Panc1 (cell line): ENCODE measurements at places on chromosomes 4 and X.

- no peak for DNase-seq
Observed at GRCh38 chr4:10589321-10589720, 95.2 kb downstream of the CLNK start.

DNA sequence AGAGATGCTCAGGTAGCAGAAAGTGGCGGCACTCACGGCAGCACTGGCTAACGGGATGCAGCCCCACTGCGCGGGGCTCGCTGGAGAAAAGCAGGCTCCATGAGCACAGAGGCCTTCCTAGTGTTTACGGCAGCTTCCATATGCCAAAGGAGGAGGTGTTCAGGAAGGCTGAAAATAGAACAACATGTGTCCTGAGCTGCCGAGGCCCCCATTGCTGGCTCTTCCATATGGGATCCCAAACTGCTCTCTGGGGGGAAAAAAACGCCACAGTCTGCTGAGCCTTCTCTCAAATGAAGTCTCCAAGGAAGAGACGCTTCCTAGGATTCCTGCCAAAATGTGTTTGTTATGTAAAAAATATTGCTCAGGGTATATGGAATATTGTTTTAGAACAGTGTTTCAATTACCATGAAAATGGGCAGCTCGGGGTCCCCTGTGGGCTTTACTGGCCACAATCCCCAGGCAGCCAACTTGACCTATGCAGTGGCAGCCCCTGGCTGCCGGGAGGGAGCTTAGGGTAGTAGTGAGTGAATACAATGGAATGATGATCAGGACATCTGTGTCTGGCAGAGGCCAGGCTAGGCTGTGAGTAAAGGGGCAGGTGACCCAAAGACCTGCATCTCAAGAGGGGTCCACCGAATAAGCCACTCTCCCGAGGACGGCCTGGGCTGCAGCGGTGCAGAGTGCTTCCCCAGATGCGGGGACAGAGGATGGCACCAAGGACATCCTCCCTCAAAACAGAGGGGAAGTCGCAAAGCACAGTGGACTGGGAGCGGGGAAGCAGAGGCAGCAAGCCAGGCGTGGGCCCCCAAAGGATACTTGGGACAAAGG lies 170.1 kb downstream of the AFAP1 start:
- no peak for DNase-seq

- DNase-seq: no peak
Observed at GRCh38 chr4:176872461-176872860, 79.7 kb upstream of the VEGFC start.

DNA sequence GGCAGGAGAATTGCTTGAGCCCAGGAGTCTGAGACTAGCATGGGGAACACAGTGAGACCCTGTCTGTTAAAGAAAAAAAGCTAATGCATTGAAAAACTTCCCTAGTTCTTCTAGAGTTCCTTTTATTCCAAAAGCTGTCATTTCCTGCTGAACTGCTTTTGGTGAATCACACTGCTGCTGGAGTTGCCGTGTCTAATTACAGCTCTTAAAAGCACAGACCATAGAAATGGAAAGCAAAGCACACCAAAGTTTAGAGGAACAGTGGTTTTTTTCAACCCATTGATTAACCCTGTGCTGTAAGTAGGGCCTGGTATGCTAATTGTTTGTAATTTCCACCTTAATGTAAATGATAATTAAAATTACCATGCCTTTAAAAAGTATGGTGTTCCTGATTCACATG lies 52.4 kb downstream of the SEPTIN11 start:
- no peak for DNase-seq

DNA sequence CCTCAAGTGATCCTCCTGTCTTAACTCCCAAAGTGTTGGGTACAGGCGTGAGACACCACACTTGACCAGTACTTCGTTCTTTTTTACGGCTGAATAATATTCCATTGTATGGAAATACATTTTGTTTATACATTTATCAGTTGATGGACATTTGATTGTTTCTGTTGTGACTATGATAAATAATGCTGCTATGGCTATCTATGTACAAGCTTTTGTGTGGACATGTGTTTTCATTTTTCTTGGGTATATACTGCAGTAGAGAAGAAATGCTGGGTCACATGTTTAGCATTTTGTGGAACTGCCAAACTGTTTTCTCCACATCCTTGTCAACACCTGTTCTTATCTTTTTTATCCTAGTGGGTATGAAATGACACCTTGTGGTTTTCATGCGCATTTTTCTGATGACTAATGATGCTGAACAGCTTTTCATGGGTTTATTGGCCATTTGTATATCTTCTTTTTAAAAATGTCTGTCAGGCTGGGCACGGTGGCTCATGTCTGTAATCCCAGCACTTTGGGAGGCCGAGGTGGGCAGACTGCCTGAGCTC lies 37.3 kb downstream of the SAT1 start:
- DNase-seq: no peak

- no peak for DNase-seq
Observed at GRCh38 chrX:22105971-22106370, 73.8 kb downstream of the PHEX start.

DNA sequence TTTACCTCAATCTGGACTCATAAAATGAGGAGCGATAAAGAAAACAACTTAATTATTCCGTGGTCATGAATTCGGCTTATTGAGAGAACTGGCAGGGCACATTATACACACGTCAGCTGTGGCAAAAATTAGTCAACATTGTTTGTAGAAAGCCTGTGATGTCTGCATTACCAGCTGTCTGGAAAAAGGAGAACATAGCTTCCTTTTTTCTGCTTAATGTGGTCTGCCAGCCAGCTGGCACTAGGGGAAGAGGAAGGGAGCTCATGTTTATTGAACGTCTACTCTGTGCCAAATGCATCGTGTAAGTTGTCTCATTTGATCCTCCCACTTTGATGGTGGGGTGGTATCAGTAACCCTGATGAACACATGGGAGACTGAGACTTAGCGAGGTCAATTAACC lies 367.6 kb downstream of the ARHGAP24 start:
- DNase-seq: no peak

DNA sequence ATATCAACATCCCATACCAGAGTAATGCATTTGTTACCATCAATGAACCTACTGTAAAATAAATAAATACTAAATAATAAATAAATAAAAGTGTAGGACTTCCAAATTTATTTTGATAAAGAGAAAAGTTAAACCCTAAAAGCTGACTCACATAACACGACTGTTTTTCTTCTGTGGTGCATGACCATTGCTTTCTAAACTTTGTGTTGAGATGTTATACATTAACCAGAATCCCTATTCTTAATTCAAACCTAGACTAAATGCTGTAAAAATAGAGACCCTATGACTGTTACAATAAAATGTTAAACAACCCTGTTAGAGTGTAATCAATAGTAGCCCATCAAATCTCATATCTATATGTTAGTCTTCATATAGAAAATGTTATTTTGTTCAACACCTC lies 20.9 kb upstream of the PRMT9 start:
- no peak for DNase-seq

DNA sequence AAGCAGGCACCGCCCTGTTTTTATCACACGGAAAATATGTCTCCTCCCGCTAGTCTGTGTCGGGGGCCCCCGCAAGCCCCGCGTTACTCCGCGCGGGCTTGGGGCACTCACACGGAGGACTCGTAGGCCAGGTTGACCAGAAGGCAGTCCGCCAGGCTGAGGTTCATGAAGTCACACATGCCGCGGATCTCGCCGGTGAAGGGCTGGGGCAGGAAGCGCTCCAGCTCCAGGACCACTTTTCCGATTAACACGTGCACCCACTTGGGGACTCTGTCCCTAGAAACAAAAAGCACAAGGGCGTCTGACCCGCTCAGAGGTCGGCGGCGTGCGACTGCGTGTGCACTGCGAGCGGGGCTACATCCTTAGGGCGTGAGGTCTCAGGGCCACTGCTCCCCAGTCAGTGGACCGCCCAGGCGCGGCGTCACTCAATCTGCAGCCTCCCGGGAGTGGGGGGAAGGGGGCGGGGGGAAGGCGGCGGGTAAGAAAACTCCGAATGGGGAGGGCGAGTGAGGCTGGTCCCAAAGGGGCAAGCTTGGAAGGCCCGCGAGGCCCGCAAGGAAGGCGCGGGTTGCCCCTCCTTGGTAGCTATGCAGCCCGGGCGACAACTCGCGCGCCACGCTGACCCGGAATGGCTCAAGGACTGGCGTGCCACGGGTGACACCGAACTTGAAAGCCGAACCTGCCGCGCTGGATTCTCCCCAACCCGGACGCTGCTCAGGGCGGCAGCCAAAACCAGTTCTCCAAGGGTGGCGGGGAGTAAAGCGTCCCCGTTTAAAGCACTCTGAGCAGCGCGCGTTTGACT lies 722 bp downstream of the NAAA start:
- no peak for DNase-seq

- no peak for DNase-seq
Observed at GRCh38 chr4:14864365-14865030, 137.8 kb upstream of the CPEB2 start.

GRCh38 chr4:124915073-124915472 lies 202.5 kb upstream of the ANKRD50 start:
- DNase-seq: no peak

- no peak for DNase-seq
Observed at GRCh38 chr4:115562506-115562905, 449.1 kb upstream of the NDST4 start.

- no peak for DNase-seq
Observed at GRCh38 chr4:168360271-168360670, 41.7 kb upstream of the DDX60 start.

GRCh38 chrX:34770511-34770910 lies 113.4 kb upstream of the TMEM47 start:
- DNase-seq: no peak

DNA sequence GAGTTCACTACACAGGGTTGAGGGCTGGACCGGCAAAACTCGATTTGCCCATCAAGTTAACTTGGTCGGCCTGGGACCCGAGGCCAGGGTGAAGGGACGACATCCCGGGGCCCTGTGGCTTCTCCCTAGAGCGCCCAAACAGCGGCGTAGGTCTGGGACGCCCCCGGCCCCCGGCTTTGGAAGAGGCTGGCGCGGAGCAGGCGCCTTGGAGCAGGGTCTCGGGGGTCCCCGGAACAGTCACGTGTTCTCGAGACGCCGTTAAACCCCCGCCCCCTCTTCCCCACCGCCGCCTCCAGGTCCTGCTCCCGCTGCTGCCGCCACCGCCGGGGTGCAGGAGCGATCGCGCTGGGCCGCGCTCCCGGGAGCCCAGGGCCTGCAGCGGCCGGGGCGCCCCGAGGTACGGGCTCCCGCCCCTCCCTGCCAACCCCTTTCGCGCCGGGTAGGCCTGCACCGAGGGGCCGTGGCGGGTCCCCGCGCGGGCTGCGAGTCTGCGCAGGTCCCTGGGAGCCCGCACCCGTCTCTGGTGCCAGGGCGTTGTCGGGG lies at the start of gene NPY5R:
Gene NPY5R, plus strand, starts transcription at position 289 of the 543 bp plus-strand sequence. CDS start 6,382 bp downstream, outside the sequence.
- no peak for DNase-seq

DNA sequence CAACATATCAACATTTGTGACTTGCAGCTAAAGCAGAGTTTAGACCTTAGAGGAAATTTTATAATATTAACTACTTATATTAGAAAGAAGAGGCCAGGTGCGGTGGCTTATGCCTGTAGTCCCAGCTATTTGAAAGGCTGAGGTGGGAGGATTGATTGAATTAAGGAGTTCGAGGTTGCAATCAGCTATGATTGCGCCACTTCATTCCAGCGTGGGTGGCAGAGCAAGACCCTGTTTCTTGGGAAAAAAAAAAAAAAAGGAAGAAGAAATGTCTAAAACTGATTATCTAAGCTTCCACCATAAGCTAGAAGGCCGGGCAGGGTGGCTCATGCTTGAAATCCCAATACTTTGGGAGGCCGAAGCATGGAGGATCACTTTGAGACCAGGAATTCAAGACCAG lies 42.0 kb upstream of the USP9X start:
- DNase-seq: no peak

DNA sequence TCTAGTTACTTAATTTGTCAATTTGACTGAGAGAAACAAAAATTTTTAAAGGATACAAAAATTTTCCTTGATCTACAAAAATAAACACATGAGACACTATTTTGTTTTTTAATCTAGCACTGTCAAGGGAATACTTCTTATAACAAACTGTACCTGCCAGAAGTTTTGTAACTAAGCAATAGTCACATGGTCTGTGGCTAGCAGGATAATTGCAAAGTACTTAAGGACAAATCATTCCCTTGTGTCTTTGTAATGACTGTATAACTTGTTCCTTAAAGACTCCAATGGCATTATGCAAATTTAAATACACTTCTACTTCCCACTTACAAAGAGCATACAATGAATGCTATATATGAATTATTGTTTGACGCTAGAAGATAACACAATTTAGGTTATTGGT lies 25.1 kb upstream of the ANK2 start:
- no peak for DNase-seq

DNA sequence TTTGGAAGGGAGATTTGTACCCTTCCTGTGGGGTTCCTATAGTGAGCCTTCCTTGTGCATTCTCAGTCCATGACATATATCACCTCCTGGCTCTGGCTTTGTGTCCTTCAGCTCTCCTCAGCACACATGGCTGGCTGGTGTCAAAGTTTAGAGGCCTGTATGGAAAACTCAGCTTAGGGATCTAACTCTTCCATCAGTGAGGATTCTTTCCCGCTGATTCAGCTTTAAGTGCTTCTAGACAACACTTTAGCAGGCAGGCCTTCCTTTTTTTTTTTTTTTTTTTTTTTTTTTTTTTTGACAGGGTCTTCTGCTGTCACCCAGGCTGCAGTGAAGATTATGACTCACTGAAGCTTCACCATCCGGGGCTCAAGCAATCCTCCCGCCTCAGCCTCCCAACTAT lies 84.2 kb downstream of the NPNT start:
- DNase-seq: no peak

GRCh38 chr4:5019274-5019673 lies at the start of gene CYTL1:
CYTL1 (minus strand) TSS chr4:5019458; CDS start chr4:5019445, 13 bp downstream.
- DNase-seq: no peak

GRCh38 chr4:2964706-2965258 lies 1.4 kb downstream of the GRK4 start:
- no peak for DNase-seq

- DNase-seq: no peak
Observed at GRCh38 chr4:10023806-10024205, 2.5 kb upstream of the SLC2A9 start.

- no peak for DNase-seq
Observed at GRCh38 chr4:11593576-11594116, 165.0 kb upstream of the HS3ST1 start.

- no peak for DNase-seq
Observed at GRCh38 chr4:130568746-130569145, 1472.8 kb downstream of the C4orf33 start.
